Fibroblast of the aortic adventitia (primary cell): ENCODE measurements at places on chromosomes 6 and 20. TPM values are rescaled to one million over a fixed set of nuclear protein-coding genes. Genes with fewer than 3 reads are reported as not detected.

- DNase-seq = no peak
Measured at GRCh38 chr6:143549221-143549948, 37.9 kb upstream of the FUCA2 start.

- no peak for DNase-seq
Measured at GRCh38 chr6:108570517-108570916, 9.8 kb downstream of the FOXO3 start.

DNA sequence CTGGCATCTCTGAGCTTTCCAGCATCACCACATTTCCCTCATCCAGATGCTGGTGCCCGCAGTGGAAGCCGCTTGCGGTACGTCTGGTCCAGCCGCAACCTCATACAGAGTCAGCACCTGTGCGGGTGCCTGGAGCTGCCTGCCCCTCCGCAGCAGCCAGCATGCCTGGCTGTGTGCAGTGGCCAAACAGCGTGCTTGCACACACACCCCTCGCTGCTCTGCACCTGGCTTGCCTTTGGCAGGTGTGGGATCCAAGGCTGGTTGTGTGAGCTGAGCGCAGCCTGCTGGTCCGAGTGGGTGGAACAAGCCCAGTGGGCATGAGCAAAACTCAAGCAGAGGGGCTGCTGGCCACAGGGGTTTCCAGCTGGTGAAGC is 3.1 kb upstream of the HINT3 start:
- no peak for DNase-seq

DNA sequence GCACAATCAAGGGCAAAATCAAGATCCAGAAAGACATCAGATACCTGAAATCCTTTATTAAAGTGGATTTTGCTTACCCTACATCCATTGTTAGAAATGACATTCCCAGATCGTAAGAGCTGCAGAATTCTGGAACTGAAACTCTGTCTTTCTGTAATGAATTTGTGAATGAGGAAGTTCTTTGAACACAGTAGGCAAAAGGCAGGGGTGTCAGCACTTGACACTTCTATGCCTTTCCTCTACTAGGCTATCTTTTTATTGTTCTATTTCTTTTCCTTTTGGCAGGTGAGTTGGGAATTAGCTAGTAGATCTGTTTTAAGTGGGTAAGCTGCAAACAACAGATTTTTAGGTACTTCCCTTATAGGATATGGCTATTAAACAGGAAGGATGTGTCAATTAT is 126.3 kb downstream of the CARMIL1 start:
- no peak for DNase-seq

GRCh38 chr6:124854338-124854922 is 107.8 kb upstream of the RNF217 start:
- DNase-seq = peak; percentile 10

GRCh38 chr6:76453270-76453669 is 380.8 kb upstream of the IMPG1 start:
- no peak for DNase-seq

- no peak for DNase-seq
Measured at GRCh38 chr6:151321438-151321837, 69.9 kb downstream of the ZBTB2 start.

DNA sequence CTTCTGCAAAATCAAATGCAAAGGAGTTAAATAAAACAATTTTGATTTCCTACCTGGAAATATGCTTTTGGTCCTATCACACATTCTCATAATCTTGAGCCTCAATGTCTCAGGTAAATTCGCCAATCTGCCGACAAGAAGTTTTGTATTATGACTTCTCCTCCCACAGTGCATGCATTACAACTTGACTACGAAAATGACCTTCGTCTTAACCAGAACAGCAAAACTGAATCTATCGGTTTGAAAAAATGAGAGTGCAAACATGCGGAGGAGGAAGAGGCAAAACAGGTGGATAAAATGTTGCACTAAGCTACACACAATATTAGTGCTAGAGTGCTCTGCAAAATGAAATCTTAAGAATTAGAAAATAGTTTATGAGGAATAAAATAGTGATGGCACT is 43.4 kb downstream of the HIVEP2 start:
- no peak for DNase-seq

DNA sequence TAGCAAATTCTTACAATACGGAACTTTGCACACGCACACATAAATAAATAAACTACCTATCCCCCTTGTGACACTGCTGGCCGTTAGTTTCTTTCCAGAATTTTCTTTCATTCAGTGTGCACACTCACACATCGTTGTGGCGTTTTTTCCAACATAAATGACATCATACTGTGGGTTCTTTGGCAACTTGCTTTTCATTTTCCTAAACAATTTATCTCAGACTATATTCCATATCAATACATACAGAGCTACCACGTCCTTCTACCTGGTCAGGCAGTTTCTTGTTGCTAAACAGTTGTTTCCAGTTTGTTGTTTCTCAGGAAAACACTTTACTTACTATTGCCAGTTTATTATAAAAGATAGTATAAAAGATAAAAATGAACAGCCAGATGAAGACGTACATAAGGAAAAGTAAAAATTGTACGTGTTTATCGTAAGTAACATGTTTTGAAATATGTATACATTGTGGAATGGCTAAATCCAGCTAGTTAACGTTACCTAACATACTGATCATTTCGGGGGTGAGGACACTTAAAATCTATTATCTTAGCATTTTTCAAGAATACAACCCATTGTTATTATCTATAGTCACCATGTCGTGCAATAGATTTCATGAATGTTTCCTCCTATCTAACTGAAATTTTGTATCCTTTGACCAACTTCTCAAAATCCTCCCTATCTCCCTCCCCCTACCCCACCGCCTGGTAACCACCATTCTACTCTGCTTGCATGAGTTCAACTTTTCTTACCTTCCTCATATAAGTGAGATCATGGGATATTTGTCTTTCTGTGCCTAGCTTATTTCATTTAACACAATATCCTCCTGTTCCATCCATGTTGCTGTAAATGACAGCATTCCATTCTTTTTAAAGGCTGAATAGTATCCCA is 1.2 kb upstream of the TP53RK start:
- DNase-seq = peak; percentile 28

Gene CMTR1
- total RNA-seq = 30.7 and 49.9 TPM in 2 replicates

GRCh38 chr20:10927011-10927583 is 253.3 kb upstream of the JAG1 start:
- no peak for DNase-seq

Gene AFG1L
- total RNA-seq = 3.7 and 6.0 TPM in 2 replicates

Gene SYNDIG1
- 0.25 and 1.6 TPM in 2 replicates for total RNA-seq

- DNase-seq = no peak
Measured at GRCh38 chr6:154945271-154945890, 49.7 kb upstream of the TIAM2 start.

- peak; percentile 31 for DNase-seq
Measured at GRCh38 chr20:45406260-45407066, 1.6 kb upstream of the DBNDD2 start.

Gene COL11A2
- 0.09 and 0.74 TPM in 2 replicates for total RNA-seq

Gene LY6G6C
- total RNA-seq = not detected in 2 replicates

GRCh38 chr6:3506751-3507383 is 50.0 kb upstream of the SLC22A23 start:
- DNase-seq = no peak

Gene CFAP206
- total RNA-seq = 0.27 and 0.90 TPM in 2 replicates

GRCh38 chr6:46062312-46062711 is 46.7 kb upstream of the CLIC5 start:
- DNase-seq = peak; percentile 35

DNA sequence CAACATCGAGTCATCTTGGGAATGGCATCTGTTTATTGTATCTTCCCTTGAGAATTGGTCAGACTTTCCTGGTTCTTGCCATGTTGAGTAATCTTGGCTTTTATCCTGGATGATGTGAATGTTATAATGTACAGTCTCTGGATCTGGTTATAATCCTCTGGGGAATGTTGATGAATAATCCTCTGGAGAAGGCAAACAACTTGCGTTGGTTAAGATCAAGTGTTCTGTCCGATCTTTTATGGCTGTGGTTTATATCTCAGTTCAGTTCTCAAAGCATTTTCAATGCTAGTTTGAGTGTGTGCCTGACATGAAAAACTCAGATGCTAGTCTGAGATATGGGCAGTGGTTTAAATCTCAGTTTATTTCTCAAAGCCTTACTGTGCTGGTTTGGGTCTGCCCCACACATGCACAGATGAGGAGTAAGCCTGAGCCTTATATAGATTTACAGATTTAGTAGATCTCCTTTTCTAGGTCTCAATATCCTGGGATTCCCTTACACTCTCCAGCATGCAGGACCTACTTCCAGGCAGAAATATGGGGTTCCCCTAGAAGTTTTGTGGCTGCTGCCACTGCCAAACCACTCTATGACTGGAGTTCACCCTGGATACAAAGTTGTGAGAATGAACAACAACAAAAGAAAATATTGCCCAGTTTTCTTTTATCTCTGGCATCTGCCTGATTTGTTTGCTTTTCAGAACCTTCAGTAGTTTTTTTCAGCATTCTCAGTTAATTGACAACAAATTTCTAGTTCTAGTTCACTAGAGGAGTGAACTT is 191.8 kb upstream of the MAN1A1 start:
- peak; percentile 100 for DNase-seq

- no peak for DNase-seq
Measured at GRCh38 chr20:57245997-57246396, 20.4 kb downstream of the BMP7 start.

GRCh38 chr6:41445261-41445660 is 100.9 kb upstream of the FOXP4 start:
- no peak for DNase-seq

Gene SMLR1
- not detected in 2 replicates for total RNA-seq

Gene DNAH8
- total RNA-seq = 0.08 TPM in 1 of 2 replicates, not detected in the other

DNA sequence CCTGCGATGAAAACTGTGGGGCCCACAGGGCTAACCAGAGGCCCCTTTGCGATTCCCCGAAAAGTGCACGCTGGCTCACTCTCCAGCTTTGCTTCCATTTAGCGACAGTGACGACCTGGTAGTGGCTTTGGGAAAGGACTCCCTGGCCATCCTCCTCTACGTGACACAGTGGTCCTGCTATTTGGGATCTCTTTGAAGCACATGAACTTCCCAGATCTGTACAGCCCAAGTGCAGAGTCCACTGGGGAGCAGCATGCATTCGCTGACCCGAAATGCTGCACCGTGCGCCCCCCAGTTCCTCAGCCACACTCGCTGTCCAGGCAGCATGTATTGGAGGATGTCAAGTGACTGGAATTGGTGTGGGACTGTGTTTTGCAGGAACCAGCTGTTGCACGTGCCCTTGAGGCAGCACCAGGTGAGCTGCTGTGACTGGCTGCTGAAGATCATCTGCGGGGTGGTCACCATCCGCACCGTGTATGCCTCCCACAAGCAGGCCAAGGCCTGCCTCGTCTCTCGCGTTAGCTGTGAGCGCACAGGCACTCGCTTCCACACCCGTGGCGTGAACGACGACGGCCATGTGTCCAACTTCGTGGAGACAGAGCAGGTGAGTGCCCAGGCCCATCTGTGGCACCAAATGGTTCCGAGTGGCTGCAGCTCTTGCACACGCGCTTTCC is 51.6 kb downstream of the SYNJ2 start:
- DNase-seq = no peak

GRCh38 chr20:44643596-44644229 is 7.8 kb downstream of the ADA start:
- DNase-seq = peak; percentile 54

- DNase-seq = no peak
Measured at GRCh38 chr20:17227219-17227575, 357 bp downstream of the PCSK2 start.

GRCh38 chr20:38610521-38610920 is 8.9 kb downstream of the ARHGAP40 start:
- no peak for DNase-seq

DNA sequence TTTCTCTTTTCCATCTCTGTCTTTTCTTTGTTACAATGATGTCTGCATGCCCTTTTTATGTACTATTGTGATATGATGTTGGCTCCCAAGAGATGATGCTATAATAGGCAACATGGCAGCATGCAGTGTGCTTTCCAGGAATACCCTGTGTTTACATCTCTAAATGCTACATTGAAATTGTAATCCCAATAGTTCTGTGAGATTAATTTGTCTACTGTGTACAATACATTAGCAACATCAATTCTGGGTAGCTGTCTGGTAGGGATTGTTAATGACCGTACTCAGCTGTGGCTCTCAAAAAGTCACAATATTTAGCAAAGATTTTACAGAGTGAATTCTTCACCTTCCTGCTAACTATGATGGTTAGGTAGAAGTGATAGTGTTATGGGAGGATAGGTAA is 225.6 kb upstream of the MMS22L start:
- no peak for DNase-seq

- no peak for DNase-seq
Measured at GRCh38 chr6:86128130-86128814, 485.6 kb upstream of the SYNCRIP start.

DNA sequence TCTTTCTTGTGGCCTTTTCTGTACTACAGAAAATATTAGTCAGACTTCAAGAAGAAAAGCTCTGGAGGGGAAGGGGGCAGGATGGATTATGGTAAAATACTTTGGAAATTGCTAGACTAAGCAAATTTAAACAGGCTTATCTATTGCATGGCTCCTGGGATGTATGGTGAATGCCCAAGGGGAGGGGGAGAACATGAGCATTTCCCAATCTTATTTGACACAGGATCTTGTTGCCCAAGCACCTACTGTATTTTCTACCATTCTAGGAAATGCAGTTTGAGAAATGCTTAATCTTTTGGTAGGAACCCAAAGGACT is 86.1 kb upstream of the LAMP5 start:
- DNase-seq = peak; percentile 11

DNA sequence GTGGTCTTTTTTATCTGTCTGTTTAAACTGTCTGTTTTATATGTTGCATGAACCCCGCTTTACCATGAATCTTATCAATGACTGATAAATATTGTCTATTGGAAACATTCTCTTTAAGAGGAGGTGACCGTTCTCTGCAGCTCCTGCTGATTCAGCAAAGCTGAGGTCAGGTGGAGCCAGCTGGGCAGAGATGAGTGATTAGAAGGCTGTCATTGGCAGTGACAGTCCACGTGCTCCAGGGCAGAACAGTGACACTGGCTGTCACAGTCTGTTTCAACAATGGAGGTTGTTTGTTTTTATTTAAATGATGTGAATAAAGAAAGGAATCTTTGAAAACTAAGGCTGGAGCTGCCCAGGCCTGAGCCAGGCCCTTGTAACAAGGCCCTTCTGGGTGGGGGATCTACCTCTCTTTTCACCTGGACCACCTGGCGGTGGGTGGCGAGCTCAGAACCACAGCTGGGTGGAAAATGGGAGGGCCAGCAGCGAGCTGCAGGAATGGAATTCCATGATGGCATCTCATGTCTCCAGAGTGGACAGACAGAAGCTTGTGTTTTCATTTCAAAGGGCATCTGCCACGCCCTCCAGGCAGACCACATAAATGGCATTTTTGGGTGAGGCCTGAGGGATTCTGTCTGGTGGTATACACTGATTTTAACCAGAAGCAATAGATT is 12.6 kb downstream of the SYNJ2 start:
- no peak for DNase-seq

Gene SLC22A2
- total RNA-seq = not detected in 2 replicates

- no peak for DNase-seq
Measured at GRCh38 chr6:43784049-43784855, 14.2 kb downstream of the VEGFA start.

DNA sequence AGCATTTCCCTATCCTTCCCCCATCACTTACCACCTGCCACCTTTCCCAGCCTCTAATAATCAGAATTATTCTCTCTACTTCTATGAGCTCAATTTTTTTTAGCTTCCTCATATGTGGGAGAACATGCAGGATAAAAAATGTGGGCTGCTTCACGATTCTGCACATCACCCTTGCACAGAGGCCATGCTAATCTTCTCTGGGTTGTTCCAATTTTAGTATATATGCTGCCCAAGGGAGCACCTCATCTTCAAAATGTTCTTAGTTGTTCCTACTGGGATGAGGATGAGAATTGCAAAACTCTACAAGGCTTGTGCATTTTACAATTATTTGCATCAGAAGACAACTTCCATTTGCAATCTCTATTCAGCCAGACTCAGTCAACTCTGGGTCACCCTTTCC is 58.1 kb downstream of the LAMA4 start:
- no peak for DNase-seq

GRCh38 chr6:44036196-44036595 is 91.1 kb downstream of the MRPL14 start:
- no peak for DNase-seq
